ENCODE measurements at places on chromosomes 12 and 14.

DNA sequence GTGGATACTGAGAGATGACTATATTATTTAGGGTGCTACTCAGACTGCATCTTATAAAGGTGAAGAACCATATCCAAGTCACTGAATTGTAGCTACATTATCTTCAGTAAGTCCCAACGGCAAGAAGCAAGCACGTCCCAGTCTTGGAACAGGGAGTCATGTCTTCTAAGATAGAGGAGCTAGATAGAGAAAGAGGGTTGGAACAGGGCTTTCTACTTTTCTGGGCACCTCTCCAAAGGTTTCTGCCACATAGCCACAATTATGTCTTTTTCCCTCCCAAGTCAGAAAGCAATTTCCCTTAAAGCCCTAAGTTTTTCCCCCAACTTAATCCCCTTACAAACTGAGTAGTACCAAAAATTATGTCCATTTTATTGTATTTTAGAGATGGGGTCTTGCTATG lies 22.4 kb downstream of the MAPK1IP1L start:
- DNase-seq: no peak

GRCh38 chr12:109830267-109830666 lies 2.9 kb downstream of the TRPV4 start:
- no peak for DNase-seq

DNA sequence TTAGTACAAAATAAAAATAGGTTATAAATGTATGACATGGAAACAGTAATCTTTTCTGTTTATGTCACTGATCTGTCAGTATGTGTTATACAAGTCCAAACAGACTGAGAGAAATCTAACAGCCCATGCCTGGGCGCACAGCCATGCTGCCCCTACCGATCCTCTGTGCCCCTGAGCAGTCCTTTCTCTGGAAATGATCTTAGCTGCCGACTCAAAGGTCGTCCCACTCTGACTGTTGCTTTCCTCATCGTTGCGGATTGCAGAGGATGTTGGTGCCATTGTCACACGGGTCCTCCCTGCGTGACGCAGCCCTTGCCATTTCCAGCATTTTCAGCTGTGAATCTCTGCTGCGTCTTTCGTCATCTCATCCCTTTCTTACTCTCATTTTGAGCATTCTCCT lies 82.9 kb upstream of the DYNC1H1 start:
- no peak for DNase-seq

DNA sequence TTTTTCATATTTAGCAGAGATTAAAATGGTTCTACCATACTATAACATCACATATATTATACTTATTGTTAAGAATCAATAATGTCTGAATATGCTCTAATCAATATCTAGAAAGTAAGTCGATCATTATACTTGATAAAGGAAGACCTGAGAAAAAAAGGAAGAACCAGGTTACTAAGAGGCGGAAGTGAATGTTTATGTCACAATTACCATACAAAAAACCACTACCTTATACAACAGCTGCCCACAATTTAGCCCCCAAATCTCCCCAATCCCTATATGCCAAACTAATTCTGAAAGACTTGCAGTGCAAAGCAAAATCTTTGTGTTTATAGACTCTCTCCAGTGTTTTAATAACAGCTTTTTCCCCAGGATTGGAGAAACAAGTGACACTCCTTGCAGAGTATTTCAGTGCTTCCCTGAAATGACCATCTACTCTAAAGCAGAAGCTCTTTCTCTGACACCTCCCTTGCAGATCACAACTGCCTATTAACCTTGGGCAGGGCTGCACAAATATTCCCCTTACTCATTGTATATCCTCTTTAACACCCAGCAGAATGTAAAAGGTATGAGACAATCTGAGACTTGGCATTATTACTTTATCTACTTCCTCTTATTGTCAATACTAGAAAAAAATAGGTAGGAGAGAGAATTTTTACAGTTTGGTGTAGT lies 12.7 kb upstream of the SLC2A3 start:
- DNase-seq: no peak

DNA sequence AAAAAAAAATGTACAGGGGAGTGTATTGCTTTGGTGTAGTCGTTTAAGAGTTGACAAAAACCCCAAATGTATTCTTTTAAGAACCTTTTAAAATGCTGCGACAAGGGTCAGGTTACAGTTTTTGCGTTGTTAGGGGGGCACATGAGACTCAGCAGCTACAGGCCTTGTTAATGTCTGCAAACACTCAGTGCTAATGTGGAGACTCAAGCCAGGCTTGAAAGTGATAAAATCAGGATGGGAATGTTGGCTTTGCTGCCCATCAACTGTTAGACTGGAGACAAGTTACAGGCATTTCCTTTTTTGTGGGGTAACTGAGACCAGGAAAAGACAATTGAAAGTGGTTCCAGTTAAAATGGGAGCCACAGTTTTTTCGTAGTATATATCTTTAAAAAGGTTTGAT lies 84.8 kb downstream of the PRKCH start:
- DNase-seq: no peak

- DNase-seq: no peak
These were observed 33.3 kb downstream of the KCTD10 start for GRCh38 chr12:109443794-109444193.

- DNase-seq: no peak
These were observed 12.7 kb downstream of the LTBP2 start for GRCh38 chr14:74599321-74599761.
